ENCODE measurements at places on chromosomes 7 and 10.

DNA sequence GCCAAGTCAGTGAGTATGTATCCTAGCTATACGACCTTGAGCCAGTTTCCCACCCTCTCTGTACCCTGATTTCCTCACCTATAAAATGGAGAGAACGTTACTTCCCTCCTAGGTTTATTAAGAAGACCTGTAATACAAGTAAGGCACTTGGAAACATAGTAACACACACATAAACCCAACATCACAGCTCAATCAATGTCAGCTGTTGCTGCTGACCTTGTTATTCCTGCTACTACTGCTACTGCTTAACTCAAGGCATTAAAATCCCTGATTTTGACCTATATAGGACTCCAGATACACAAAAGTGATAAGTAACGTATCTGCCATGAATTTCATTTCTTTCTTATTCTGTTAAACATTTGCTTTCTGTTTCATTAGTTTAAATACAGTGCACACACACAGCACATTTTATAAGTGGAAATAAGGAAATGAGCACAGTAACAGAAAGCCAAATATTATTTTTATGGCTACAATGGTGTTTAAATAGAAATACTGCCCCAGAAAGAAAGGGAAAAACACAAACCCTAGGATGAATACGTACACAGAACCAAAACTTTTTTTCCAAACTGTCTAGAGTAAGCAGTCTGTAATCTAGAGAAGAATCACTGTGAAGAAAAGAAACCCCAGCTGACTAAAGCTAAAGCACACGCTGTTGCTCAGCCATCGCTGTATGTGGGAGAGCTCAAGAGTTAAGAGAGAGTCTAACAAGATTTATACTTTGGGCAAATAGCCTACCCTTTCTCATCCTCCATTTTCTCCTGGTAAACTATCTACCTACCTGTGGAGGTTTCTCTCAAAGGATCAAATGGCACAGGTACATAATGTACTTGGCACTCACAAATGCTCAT is 19.0 kb downstream of the NAPEPLD start:
- no peak for DNase-seq

DNA sequence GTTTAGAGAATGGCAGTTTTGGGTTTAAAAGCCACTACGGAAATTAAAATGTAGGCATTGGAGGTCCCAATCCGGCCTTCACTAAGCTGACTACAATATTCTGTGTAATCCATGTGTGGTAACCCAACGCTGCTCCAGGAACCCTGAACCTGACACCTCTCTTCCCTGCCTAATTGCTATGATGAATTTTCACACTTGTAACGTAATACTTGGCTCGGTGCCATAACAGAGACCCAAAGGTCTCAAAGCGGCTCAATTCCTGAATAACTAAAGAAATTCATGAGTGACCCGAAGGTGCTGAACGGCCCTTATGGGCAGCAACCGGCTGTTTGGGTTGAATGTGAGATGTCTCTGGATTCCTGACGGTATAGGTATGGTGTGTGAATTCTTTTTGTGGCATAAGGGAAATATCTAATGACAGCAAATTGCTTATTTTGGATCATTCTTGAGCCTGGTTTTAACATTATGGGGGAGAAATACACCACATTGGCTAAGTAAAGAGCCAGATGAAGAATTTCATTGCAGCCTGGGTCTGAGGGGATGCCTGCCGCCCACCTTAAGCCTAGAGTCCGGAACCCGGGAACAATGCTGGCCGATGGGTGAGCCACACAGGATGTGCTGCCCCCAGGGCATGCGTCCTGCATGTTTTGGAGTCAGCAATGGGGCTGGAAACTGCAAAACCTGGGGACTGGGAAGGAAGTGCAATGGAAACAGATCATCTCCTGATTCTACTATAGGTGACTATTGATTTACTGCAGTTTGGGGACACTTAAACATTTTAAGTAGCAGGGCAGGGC is 69.7 kb upstream of the FZD8 start:
- DNase-seq = no peak

DNA sequence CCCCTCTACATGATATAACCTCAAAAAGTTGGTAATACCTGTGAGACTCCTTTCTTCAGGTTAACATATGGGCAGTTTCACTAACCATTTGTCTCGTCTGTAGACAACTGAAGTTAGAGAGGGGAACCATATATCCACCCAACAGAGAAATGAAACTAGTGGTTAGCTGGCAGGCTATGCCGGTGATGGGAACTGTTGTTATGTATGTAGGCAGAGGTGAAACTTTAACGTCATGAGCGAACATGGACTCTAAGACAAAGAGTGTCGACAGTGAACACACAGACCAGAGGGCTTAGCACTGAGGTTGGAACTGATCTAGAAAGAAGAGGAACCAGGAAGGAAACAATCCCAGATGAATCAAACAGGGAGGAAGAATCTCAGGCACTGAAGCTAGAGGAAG is 112.4 kb downstream of the ELMO1 start:
- no peak for DNase-seq

DNA sequence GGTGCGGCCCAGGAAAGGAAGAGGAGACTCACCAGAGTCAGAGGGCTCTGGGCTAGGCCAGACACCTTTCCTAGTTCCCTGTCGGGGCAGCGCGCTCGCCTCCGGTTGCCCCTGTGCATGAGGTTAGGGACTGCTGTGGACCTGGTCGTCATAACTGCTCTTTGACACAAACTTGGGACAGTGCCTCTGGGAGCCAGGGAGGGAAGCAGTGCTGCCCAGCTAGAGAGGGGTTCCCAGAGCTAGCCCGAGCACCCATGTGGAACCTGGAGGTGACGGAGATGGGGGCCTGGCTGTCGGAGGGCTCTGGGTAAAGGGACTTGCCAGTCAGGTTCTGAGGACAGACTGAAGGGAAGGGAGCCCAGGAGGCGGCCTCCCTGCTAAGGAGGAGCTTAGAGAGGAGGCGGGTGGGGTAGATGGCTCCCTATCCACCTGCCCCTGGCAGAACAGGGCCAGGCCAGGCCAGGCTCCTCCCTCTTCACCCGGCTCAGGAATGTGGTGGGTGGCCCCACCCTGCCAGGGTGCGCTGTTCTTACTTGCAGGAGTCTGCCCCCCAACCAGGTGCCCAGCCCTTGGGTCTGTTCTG is 29.7 kb downstream of the AGAP3 start:
- DNase-seq = no peak

DNA sequence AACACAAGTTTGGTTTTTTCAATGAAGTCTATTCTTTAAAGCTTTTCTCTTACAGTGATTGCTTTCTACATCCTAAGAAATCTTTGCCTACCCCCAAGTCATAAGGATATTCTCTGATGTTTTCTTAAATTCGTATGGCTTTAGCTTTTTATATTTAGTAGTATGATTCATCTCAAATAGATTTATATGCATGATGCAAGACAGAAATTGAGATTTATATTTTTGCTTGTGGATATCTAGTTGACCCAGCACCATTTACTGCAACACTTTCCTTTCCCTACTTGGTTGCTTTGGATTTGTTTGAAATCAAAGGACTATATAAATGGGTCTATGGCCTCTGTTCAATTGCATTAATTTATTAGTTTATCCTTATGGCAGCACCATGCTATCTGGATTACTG is 113.9 kb downstream of the ZNF438 start:
- no peak for DNase-seq

GRCh38 chr10:8225187-8225586 is 170.7 kb downstream of the GATA3 start:
- DNase-seq = no peak

- DNase-seq = no peak
These were observed 2.6 kb upstream of the TCERG1L start for GRCh38 chr10:131314148-131314547.

DNA sequence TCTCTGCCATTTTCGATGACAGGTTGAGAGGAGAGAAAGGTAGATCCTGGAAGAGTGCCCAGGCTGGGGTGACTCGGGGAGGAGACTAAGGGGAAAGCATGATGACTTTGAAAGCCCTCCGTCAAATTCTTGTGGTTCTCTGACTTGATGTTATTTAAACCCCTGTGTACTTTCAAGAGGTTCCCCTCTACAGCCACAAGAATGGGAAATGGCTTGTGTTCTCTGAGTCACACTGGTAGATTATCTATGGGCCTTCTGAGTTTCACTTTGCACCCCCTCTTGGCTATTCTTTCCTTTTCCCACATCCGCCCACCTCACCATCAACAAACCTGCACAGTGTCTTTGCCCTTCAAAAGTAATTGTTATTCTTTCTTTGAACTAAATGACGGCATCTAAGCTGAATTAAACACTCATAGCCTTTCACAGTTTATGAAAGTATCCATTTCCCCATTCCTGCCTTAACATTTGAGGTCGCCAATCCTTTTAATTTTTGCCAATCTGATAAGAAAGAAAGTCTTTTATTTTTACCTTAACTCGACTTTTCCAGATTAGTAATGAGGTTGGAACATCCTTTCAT is 24.1 kb downstream of the PRF1 start:
- peak; percentile 16 for DNase-seq

- no peak for DNase-seq
These were observed 58.7 kb downstream of the INPP5F start for GRCh38 chr10:119784340-119785067.
